ENCODE measurements at places on chromosomes 1 and 21.

GRCh38 chr21:41919666-41920398 lies 34.0 kb downstream of the C2CD2 start:
- no peak for DNase-seq

DNA sequence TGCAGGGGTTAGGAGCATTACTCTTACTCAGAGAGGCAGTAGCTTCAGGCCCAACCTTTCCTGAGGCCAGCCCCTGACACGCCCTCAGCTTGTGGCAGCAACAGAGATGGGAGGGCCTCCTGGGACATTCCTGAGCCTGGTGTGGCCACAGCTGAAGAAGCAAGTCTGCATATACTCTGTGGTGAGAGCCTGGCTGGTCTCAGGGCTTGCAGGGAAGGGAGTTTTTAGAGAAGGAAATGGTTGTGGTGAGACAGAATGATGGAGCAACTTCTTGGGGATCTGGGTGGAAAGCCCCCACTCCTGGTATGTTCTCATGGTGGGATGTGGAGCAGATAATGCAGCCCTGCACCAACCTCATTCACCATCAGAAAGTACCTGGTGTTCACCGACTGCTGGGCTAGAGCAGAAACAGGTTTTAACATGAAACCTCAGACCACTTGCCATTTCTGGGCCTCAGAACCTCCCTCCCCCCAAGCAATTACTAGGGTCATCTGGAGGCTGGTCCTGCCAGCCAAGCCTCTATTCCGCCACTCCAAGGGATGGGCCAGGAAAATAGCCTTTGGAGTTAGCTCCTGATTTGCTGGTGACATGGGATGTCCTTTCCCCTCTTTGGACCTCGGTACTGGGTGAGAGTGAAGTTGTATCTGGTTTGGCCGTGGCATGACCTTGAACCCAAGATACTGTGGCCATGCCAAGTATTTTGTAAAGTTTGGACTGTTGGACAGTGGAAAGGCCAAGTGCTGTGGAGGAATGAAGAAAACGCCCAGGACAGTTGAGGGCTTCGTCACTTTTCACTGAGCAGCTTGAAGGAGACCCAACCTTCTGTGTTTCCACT lies 28.1 kb upstream of the RNF19B start:
- peak; percentile 97 for DNase-seq

- no peak for DNase-seq
Measured at GRCh38 chr1:11722538-11722937, 13.4 kb upstream of the AGTRAP start.

GRCh38 chr1:158969855-158970254 lies 38.5 kb downstream of the PYHIN1 start:
- DNase-seq: no peak
